Stimulated activated naive B cell treated with anti-CD40 and anti-IgM and Interleukin-4, amounts not matched to agents 10 μg/mL and 1 μg/mL and 100 μg/mL, for 72 hours (primary cell): ENCODE measurements at places on chromosomes 12 and 14.
A peak's percentile ranks its signal among the peaks of the same experiment; 100 is the strongest.

DNA sequence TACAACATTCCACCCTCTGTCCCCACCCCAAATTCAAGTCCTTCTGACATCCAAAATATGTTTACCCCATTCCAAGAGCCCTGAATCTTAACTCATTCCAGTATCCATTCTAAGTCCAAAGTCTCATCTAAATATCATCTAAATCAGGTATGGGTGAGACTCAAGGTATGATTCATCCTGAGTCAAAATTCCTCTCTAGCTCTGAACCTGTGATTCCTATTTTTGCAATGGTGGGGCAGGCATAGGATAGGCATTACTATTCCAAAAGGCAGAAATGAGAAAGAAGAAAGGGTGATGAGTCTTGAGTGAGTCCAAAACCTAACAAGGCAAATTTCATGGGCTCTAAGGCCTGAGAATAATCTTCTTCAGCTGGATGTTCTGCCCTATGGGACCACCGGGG lies 140.3 kb upstream of the FAR2 start:
- DNase-seq = no peak

DNA sequence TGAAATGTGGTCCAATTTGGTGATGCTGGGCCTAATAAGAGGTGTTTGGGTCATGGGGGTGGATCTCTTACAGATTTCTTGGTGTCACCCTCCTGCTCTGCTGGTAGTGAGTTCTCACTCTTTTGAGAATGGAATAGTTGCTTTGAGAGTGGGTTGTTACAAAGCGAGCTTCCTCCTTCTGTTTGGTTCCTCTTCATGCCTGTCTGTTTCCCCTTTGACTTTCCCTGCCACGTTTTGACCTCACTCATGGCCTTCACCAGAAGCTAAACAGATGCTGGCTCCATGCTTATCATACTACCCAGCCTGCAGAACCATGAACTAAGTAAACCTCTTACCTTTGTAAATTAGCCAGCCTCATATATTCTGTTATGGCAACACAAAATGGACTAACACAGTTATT lies 57.7 kb upstream of the LDHB start:
- DNase-seq = no peak

- no peak for DNase-seq
These were observed 552.6 kb upstream of the ATP2B1 start for GRCh38 chr12:90261283-90261682.

DNA sequence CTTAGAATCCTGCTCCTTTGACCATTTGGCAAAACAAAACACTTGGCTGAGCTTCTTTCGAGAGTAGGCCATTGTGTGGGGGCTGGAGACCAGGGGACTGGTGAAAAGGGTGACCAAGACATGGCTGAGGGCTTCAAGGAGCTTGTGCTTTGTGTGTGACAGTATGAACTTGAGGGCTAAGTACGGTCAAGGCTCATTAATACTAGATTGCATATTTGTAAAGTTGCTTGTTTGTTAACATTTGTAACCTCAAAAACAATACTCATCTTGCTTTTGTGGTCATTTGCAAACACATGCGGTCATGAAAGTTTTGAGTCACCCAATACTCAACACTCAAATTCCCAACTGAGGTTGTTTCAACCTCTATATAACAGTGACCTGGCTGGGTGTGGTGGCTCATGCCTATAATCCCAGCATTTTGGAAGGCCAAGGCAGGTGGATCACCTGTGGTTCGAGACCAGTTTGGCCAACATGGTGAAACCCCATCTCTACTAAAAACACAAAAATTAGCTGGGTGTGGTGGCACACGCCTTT lies 42.5 kb downstream of the ZFYVE26 start:
- DNase-seq = no peak

GRCh38 chr14:70893858-70894291 lies 13.4 kb upstream of the PCNX1 start:
- DNase-seq = peak; percentile 16

GRCh38 chr12:116924558-116925453 lies 14.1 kb downstream of the FBXW8 start:
- DNase-seq = no peak

DNA sequence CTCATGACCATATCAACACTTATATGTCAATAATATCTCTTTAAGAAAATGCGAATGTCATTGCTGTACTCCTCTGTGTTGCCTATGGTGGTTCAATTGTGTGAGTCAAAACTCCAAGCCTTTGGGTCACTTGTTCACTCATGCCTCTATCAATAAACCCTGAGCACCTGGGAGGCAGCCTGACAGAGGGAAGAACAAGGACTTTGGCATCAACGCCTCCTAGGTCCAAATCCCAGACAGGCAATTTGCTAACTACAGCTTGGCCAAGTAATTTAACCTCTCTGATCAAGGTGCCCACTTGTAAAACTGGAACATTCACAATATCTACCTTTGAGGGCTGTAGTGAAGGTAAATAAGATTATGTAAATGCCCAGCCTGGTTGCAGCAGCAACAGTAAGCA lies 137.8 kb downstream of the SAMD4A start:
- DNase-seq = no peak

GRCh38 chr12:116382686-116383530 lies 105.4 kb upstream of the MED13L start:
- DNase-seq = no peak

GRCh38 chr14:91061056-91061887 lies 831 bp upstream of the RPS6KA5 start:
- no peak for DNase-seq

DNA sequence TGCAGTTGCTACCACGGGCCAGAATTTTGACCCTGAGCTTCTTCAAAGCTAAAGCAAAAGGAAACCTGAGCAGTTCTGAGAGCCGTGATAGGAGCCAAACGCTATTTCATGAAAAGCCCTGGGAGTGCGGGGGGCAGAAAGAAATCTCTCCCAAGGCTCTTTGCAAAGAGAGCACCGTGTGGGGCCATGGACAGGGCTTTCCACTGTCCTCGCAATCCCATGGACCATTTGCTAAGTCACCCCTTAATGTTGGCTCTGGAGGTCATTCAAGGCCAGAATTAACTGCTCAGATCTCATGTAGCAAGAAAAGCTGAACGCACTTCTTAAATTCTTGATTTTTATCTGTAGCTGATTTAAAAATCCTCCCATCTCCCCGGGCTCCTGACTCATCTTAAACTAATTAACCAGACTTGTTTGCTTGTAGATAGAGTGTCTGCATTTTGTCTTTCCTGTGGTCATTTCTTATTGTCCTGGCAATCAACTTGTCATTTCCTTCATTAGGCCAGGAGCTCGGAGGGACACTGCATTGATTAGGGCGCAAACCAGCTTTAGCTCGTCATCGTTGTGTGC lies 24.8 kb downstream of the CLSTN3 start:
- DNase-seq = no peak

GRCh38 chr14:71365361-71365760 lies 458.1 kb downstream of the PCNX1 start:
- no peak for DNase-seq
